ENCODE measurements at places on chromosomes 1 and 21.

GRCh38 chr1:21217812-21218596 is 41.3 kb upstream of the EIF4G3 start:
- DNase-seq = no peak

- DNase-seq = no peak
Observed at GRCh38 chr1:119739150-119739549, 27.4 kb downstream of the PHGDH start.

DNA sequence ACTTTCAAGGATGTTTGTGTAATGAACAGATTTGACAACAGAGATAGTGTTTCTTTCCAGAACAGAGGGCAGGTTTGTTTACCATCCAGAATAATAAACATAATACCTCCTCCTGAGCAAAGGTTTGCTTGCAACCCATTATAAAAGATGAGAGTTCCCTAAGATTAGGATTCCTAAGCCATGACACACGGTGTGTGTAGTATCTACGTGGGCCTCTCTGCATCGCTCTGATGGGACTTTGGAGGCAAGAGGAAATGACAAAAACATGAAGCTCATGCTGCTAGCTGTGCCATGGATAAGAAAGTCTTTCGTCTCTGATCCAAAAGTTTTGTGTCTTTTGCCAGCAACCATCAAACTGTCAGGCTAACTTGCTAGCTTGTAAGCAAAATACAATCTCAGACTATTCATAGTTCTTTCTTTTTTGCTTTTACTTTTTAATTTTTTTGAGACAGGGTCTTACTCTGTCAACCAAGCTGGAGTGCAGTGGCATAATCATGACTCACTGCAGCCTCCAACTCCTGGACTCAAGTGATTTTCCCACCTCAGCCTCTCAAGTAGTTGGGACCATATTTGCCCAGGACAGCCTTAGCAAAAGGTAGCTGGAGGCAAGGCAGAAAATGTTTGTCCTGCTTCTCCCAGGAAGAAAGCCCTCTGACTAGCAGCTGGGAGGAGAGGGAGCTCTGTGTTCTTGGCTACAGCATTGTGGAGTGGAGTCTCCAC is 81.1 kb downstream of the LHX4 start:
- no peak for DNase-seq

GRCh38 chr1:217524787-217525520 is 105.9 kb downstream of the GPATCH2 start:
- DNase-seq = no peak

DNA sequence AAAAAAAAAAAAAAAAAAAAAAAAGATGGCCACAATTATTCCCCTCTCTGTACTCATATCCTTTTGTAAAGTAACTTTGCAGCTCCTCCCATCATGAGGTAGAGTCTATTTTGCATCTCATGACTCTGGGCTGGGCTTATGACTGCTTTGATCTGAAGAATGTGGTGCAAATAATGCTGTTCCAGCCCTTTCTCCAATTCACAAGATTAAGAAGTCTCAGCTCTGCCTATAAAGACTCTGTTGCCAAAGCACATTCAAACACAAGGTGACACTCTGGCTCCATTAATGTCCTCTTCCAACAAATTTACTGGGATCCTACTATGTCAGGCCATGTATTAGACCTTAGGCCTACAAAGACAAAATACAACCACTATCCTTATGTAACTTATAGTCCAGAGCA is 64.8 kb upstream of the PTCH2 start:
- DNase-seq = no peak

DNA sequence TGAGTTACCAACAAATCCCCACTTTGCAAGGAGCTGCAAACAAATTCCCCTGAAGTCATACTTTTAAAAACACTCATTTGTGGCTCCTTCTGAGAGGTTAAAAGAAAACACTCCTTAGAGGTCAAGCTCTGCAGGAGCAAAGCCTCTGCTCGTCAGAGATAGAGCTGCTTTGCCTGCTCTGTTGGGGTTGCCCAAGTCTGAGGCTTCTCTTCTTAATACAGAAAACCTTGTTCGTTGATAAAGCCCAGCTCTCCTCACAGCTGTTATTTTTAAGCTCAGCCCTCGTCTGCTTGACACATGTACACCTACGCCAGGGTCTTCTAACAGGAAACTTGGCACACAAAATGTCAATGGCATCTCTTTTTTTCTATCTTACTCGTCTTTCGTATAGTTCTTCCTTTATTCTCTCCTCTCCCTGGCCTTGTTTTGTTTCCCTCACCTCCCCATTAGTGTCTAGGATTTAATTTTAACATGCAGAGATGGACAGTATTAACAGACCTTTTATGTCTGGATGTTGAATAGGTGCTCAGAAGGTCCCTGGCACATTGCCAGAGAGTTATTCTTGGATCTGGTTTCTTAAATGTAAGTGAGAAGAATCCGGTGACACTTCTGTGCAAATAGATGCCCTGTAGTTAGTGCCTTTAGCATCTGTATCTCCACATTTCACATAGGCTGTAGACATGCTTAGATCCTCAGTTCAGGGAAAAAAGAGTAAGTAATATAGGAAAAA is 86.0 kb downstream of the LRRC53 start:
- no peak for DNase-seq

GRCh38 chr1:119947468-119947867 is 51.2 kb upstream of the ADAM30 start:
- no peak for DNase-seq

DNA sequence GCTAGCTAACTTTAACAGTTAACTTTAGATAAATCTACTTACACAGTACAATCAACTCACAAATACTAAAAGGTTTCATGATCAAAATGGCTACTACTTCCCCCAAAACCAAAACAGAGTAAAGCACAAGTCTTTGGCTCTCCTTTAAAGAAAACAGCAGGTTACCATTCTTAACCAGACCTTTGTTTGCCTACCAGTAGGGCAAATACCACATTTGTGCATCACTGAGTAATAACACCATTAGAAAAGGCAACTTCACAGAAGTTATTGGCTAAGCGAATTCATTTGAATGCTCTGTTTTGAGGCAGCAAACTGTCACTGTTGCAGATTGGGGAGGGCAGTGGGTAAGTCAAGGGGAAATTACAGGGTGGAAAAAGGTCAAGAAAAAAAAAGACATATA is 17.3 kb upstream of the SERPINC1 start:
- DNase-seq = no peak

GRCh38 chr1:90317628-90318027 is 322.7 kb downstream of the ZNF326 start:
- no peak for DNase-seq

- no peak for DNase-seq
Observed at GRCh38 chr1:235902677-235903542, 36.2 kb upstream of the LYST start.

DNA sequence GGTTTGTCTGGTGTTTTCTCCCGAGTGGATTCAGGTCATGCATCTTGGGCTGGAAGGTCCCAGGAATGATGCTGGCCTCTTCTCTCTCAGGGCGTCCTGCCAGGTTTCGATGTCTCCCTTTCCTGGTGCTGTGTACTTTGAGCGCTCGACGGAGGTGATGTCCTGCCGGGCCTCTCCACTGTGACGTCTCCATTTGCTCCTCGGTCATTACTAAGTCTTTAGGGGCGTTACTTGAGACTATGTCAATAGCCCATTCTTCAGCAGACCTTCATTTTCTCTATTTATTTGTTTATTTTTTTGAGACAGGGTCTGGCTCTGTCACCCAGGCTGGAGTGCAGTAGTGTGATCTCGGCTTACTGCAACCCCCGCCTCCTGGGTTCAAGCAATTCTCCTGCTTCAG is 37.2 kb upstream of the TNFRSF1B start:
- peak; percentile 63 for DNase-seq

GRCh38 chr1:180643693-180644092 is 11.9 kb downstream of the XPR1 start:
- no peak for DNase-seq

- DNase-seq = no peak
Observed at GRCh38 chr1:207248544-207249198, 72.8 kb upstream of the CD55 start.

GRCh38 chr21:46504666-46505065 is 46.0 kb downstream of the DIP2A start:
- DNase-seq = no peak

DNA sequence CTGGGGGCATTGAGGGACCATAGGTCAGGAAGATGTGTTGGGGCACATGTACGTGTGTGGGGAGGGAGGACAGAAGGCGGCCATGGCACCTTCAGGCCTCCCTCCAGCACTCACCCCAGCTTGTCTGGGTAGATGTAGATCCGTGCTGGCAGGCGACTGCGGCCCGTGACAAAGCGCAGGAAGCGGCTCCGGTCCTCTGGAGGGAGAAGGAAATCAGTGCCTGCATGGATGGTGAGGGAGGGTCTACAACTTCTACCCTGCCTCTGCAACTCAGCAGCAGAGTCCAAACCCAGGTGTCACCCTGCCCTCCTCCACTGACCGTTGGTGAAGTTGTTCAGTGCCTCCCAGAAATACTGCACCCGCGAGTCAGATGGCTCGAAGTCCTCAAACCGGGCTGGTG is 7.4 kb downstream of the HECTD3 start:
- no peak for DNase-seq

GRCh38 chr1:84774669-84775534 is 84.6 kb upstream of the SSX2IP start:
- DNase-seq = no peak

- peak; percentile 9 for DNase-seq
Observed at GRCh38 chr1:50474859-50475809, 51.9 kb upstream of the DMRTA2 start.

GRCh38 chr1:180811886-180812285 is 100.8 kb upstream of the KIAA1614 start:
- no peak for DNase-seq

- peak; percentile 59 for DNase-seq
Observed at GRCh38 chr1:108534759-108535158, 25.1 kb upstream of the EEIG2 start.

DNA sequence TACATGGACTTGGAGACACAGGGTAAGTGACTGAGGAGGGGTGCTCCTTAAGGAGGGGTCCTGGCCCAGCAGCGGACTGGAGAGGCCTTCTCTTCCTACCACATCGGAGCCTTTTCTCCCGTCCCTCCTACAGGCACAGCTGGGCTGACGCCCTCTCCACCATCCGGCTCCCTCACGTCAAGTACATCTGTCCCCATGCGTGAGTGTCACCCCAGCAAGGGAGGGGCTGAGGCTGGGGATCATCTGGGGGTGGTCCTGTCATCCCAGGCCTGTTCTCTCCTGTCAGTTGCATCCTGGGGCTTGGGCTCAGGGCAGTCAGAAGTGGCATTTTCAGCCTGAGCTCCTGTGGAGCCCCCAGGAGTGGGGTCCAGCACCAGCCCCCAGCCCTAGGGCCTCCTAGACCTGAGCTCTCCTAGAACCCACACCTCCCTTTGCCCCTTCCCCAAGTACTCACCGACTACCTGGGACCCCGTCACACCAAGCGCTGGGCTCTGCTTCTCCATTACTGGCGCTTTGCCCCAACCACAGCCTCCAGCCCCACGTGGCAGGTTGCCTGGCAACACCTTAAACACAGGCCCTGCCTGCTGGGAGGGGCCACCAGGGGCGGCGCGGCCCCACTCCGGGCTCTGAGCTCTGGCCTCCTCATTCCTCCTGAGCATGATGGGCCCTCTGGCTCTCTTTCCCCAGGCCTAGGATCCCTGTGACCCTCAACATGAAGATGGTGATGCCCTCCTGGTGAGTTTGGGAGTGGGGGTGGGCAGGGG is 2.3 kb downstream of the LYPLA2 start:
- peak; percentile 82 for DNase-seq

DNA sequence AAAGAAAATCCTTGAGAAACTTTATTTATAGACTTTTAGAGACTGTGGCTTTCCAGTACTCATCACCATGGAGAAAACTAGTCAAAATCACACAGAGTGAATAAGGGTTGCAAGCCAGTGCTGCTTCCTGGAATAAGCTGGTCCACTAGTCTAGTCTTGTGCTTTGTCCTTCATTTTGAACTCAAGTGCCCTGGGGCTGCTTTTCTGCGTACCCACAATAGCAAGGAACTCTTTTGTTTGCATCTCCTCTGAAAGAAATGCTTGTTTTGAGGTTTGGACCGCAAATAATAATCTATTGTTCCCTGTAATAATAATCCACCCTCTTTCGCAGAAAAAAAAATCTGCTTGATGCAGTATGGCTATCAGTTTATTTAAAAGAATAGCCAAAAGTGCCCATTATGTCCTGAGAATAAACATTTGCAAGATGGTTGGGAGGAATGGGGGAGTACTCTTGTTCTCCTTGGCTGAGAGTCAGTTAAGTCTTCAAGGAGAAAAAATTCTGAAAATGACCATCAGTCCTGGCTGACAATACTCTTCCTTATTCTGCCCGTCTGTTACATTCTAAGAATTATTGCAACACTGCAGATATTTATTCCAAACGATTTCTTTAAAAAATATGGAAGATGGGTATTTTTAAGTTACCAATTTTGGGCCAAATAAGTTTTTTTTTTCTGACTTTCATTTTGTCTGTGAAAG is 41.9 kb downstream of the MPZL1 start:
- no peak for DNase-seq

DNA sequence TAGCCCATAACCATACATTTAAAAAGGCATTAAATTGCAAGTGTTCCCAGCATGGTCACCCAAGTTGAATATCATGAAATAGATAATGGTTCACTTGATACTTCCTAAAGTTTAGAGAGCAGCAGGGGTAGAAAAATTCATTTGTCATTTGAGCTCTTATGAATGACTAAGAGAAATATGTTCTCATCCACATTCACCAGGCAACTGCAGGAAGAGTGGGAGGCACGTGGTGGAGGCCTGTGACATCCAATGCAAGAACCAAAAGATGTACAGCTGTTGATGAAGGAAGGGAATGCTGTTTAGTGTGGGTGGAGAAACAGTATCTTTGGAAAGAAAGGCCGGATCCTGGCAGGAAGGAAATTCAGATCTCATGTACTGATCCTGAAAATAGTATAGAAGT is 473.1 kb downstream of the ADGRL2 start:
- DNase-seq = no peak
